GM23248 (cell line): ENCODE measurements at places on chromosomes 2 and 18. TPM values are rescaled to one million over a fixed set of nuclear protein-coding genes. Genes with fewer than 3 reads are reported as not detected.

DNA sequence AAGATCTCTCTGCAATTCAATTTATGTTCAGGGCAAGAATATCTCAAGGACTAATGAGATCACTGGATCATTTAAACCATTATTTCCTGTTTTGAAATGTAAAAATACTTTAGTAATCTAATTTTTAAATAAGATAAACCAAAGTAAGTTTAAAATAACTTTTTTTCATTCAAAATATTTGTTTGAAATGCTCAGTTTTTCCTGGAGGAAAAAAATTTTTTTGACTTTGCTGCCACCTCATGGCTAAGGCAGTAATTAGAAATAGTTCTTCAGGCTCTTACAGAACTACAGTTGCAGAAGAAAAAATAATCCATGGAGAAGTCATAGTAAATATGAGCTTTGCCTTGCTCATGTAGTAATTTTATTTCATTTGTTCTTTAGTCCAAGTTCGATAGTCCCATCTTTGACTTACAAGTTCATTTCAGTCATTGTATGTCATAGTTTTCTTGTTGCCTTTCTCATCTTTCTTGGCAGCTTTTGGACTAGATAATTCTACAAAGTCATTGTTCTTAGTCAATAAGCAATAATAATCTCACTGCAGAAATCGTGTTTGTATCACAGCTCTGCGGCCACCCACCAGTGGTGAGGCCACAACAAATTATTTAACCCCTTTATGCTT is 127.4 kb downstream of the DPP4 start:
- H3K4me1 ChIP-seq, result no peaks in the 10 kb centered on the region
- DNase-seq, result peak; percentile 58
- H3K27me3 ChIP-seq, result peaks cover 11% of the 10 kb centered on the region; the same call in 1 of the 2 replicates
- H3K36me3 ChIP-seq, result no peaks in the 10 kb centered on the region

DNA sequence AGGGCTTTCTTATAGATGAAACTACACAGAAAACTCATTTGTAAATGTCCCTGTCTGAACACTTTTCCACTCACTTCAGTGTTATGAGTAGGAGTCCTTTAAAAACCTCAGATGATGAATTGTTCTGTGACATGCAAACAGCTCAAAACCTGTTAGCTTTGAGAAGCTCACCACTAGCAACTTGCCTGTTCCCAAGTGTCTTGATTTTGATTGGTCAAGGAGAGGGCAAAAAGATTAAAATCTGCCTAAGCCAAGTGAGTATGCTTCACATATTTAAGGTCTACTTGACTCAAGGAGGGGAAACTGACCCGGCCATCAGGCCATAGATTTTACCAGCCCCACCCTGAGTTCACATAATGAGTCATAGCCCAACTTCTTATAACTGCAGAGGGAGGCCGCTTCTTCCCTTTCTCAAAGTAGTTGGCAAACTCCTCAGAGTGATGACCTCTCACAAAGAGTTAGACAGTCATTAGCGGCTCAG is 45.2 kb upstream of the MEIS1 start:
- H3K27ac ChIP-seq, result no peak overlapping the region
- peak; percentile 40 for DNase-seq
- no peaks in the 10 kb centered on the region for H3K36me3 ChIP-seq
- no peaks in the 10 kb centered on the region for H3K4me1 ChIP-seq

GRCh38 chr18:47247036-47247415 is 4.4 kb downstream of the SKOR2 start:
- H3K4me1 ChIP-seq, result no peaks in the 10 kb centered on the region
- peaks cover 83% of the 10 kb centered on the region for H3K27me3 ChIP-seq
- H3K27ac ChIP-seq, result no peak overlapping the region
- no peak overlapping the region for H3K4me3 ChIP-seq
- H3K36me3 ChIP-seq, result no peaks in the 10 kb centered on the region

DNA sequence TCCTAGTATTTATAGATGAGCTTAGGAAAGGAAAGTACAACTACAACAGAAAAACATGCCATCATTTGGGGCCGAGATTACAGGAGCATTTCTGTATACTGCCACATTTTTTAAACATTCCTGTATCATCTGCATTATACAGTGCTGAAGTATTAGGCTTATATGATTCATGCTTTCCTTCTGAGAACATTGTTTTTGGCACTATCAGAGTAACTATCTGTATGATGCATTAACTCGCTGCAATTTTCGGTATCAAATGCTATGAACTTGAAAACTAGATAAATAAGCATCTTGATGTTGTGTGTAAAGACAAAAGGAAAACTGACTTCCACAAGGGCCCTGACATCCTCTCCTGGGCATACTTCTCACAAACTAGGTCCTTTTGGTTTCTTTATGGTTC is 102.0 kb downstream of the RIT2 start:
- H3K36me3 ChIP-seq, result no peaks in the 10 kb centered on the region
- H3K4me1 ChIP-seq, result no peaks in the 10 kb centered on the region
- peak; percentile 3 for DNase-seq
- no peak overlapping the region for H3K27ac ChIP-seq
- no peak overlapping the region for H3K4me3 ChIP-seq
- H3K27me3 ChIP-seq, result no peaks in the 10 kb centered on the region

DNA sequence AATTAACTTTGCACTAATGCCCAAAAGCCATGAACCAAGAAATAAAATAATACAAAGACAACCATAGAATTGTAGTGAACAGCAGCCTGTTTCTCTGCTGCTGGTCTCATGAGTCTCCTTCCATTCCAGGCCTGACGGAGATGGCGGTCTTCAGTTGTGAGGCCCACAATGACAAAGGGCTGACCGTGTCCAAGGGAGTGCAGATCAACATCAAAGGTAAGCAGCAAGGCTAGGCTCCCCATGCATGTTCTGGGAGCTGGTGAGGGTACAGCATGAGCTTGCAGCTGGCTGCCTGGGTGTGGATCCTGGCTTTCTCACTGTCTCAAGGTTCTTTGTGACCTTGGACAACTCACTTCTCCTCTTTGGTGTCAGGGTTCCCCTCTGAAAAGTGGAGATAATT is 66.7 kb downstream of the MERTK start:
- peaks cover 60% of the 10 kb centered on the region for H3K27me3 ChIP-seq
- no peak overlapping the region for H3K4me3 ChIP-seq
- H3K27ac ChIP-seq, result no peak overlapping the region
- no peak for DNase-seq
- no peaks in the 10 kb centered on the region for H3K4me1 ChIP-seq
- H3K36me3 ChIP-seq, result no peaks in the 10 kb centered on the region

DNA sequence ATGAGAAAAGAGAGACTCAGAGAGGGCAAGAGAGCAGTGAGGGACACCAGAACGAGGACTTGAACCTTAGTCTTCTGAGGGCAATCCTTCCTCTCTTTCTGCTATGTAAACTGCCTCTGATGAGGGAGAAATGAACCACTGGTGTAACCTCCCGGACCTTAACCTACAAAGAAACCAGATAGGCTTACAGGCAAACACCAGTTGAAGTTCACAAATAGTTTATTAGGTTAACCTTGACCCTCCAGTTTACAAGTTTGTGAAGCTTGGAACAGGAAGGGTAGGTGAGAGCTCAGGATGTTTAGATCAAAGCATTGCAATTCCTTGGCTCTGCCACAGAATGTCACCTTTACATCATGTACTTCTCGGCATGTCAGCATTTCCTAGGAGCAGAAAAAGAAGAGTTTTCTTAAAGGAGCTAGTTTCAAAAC is 486.4 kb upstream of the SPRED2 start:
- H3K4me3 ChIP-seq, result no peak overlapping the region
- no peaks in the 10 kb centered on the region for H3K4me1 ChIP-seq
- no peak overlapping the region for H3K27ac ChIP-seq
- H3K36me3 ChIP-seq, result no peaks in the 10 kb centered on the region

- H3K36me3 ChIP-seq, result no peaks in the 10 kb centered on the region
- H3K27me3 ChIP-seq, result peaks cover 14% of the 10 kb centered on the region; the same call in 1 of the 2 replicates
- no peak overlapping the region for H3K27ac ChIP-seq
- DNase-seq, result no peak
- no peak overlapping the region for H3K4me3 ChIP-seq
- H3K4me1 ChIP-seq, result no peaks in the 10 kb centered on the region
Measured at GRCh38 chr18:46406539-46406932, 250.5 kb downstream of the LOXHD1 start.

DNA sequence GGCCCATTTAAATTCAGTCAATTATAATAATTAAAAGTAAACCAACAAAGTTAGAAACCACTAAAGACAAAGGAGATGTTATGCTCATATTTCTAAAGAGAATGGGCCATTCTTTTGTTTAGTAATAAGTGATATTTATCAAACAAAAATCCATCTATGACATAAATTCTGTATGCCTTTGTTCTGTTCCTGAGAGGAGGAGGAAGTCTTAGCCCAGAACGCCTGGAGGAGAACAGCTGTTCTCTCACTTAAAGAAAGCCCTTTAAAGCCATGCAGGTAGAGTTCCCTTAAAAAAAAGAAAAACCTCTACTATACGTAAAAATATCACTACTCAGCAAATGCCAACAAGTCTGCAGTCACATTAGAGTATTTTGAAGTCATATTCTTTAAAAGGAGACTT is 15.5 kb downstream of the LAMA1 start:
- H3K36me3 ChIP-seq, result no peaks in the 10 kb centered on the region
- no peaks in the 10 kb centered on the region for H3K4me1 ChIP-seq
- no peak for DNase-seq
- no peaks in the 10 kb centered on the region for H3K27me3 ChIP-seq
- no peak overlapping the region for H3K4me3 ChIP-seq

AKAIN1 gene
- not detected in 2 replicates for total RNA-seq

REG1B gene
- not detected in 2 replicates for total RNA-seq
